ENCODE measurements at places on chromosomes 5 and 9. TPM values are rescaled to one million over a fixed set of nuclear protein-coding genes. Genes with fewer than 3 reads are reported as not detected.

GRCh38 chr5:171721464-171721863, 64.2 kb upstream of the SMIM23 start:
- no peak for DNase-seq

TMEM174 gene
- not detected for total RNA-seq

DNA sequence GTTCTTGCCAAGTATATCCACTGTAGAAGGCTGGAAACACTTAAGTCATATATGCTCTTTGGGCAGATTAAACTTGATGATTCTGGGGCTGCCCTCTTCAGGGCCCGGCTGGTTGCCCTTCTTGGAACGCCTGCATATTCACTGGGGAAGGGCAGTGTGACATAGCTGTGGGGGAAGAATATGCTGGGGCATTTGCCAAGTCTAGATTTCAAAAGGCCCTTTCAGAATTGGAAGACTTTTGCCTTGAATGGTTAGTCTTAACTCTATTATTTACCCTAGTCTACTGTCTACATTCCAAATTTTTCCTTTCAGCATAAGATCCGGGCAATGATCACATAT, 161.2 kb upstream of the PITX1 start:
- DNase-seq, result no peak

DNA sequence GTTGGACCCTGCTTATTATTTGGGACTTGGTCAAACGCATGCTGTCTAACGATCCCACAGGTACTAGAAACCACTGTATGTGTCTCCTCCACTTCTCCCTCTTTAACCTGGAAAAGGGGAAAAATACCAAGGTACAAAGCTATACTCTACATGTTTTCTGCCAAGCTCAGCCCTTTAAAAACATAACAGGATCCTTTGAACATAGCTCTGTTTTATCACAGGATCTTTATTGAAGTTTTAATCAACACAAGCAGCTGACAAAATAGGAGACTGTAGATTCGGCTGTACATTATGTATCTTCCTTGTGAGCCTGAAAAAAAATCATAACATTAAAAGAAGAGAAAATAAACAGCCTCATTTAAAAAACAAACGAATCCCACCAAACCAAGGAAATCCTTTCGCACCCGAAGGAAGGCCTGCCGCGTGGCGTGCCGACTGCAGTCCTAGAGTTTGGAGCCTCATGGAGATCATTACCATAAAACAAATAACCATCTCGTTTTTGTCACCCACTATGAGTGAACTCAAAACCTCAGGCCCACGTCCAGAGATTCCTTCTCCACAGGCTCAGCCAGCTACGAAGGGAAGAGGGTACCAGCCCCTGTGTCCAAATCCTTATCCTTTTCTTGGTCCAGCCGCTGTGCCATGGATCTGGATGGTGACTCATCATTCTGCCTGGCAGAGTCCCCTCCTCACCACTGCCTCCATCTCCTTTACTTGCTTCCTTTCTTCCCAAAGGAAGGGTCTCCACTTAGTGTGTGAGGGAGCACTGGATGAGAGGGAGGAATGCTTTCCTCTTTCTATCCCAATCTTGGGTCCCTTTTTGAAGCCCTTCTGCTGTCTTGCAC, 651.1 kb downstream of the CCDC171 start:
- DNase-seq, result no peak

NFIB gene
- total RNA-seq, result 15.3 TPM
